Stimulated activated naive B cell treated with anti-CD40 and anti-IgM and Interleukin-4, amounts not matched to agents 10 μg/mL and 1 μg/mL and 100 μg/mL, for 72 hours (primary cell): ENCODE measurements at places on chromosomes 2 and 18.
A peak's percentile ranks its signal among the peaks of the same experiment; 100 is the strongest.

DNA sequence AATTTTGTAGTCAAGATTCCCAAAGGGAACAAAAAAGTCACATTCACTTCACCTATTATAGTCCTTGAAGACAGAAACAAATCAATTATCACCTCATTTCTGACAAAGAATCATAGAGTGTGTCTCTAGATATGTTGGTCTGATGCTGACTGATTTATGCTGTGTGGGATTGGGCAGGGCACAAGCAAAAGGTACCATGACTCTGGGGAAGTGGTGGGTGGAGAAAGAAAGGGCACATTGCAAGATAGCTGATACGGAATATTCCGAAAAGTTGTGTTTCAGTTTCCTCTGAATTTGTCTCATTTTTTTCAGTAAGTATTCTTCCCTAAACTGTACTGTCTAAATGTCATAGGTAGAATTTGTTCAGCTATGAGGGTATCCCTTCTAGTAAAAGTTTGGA is 268.0 kb downstream of the MREG start:
- no peak for DNase-seq
- no peak overlapping the region for H3K27ac ChIP-seq
- H3K27me3 ChIP-seq: peaks cover 5% of the 10 kb centered on the region
- peak overlapping the region; percentile 7 for H3K4me3 ChIP-seq
- no peaks in the 10 kb centered on the region for H3K4me1 ChIP-seq

GRCh38 chr2:5370158-5370557 is 322.0 kb upstream of the SOX11 start:
- H3K4me1 ChIP-seq: no peaks in the 10 kb centered on the region
- no peak overlapping the region for H3K27ac ChIP-seq
- no peak overlapping the region for H3K4me3 ChIP-seq

DNA sequence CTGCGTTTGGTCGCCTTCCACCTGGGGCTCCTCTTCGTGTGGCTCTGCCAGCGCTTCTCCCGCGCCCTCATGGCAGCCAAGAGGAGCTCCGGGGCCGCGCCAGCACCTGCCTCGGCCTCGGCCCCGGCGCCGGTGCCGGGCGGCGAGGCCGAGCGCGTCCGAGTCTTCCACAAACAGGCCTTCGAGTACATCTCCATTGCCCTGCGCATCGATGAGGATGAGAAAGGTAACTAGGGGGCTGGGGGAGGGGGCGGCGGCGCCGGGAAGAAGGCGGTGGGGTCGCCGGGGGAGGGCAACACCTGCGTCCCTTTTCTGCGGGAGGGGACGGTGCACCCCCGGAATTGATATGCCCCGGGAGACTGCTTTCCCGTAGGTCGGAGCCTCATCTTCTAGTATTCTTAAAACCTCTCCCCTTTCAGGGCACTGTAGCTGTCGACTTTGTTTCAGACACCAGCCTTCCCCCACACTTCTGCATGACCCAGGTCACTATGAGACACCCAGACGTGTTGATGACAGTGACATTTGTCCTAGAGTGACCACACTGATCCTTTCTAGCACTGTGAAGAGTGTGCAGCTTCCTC is 755 bp downstream of the SPAST start:
- DNase-seq: peak; percentile 10
- H3K4me1 ChIP-seq: peaks cover 38% of the 10 kb centered on the region
- peak overlapping the region; percentile 87 for H3K27ac ChIP-seq
- H3K27me3 ChIP-seq: no peaks in the 10 kb centered on the region
- peaks cover 3% of the 10 kb centered on the region for H3K36me3 ChIP-seq
- H3K4me3 ChIP-seq: peak overlapping the region; percentile 92

DNA sequence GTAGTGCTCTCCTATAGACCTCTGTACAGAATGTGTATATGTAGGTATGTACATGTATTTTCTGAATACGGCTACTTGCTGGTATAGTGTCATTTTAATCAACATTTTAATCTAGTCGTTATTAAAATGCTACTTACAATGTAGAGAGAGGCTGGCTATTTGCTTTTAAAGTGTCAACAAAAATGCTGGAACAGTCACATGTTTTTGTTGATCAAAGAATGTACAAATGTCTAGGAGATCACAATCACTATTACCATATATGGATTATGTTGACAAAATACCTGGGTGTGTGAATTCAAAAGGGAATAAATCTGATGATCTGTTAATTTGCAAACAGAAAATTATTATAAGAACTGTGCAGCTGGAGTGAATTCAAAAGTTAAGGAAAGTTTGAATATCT is 170.3 kb downstream of the CAMKMT start:
- H3K36me3 ChIP-seq: peaks cover 27% of the 10 kb centered on the region
- DNase-seq: no peak
- H3K4me1 ChIP-seq: peaks cover 6% of the 10 kb centered on the region
- no peak overlapping the region for H3K4me3 ChIP-seq
- H3K27ac ChIP-seq: no peak overlapping the region

GRCh38 chr2:63484901-63485300 is 103.4 kb downstream of the WDPCP start:
- H3K4me3 ChIP-seq: no peak overlapping the region
- no peak overlapping the region for H3K27ac ChIP-seq
- no peak for DNase-seq
- H3K36me3 ChIP-seq: peaks cover 9% of the 10 kb centered on the region

GRCh38 chr2:191950132-191950874 is 103.4 kb upstream of the CAVIN2 start:
- H3K36me3 ChIP-seq: no peaks in the 10 kb centered on the region
- no peaks in the 10 kb centered on the region for H3K27me3 ChIP-seq
- H3K4me1 ChIP-seq: no peaks in the 10 kb centered on the region
- H3K4me3 ChIP-seq: no peak overlapping the region

- peaks cover 13% of the 10 kb centered on the region for H3K4me1 ChIP-seq
- no peak overlapping the region for H3K27ac ChIP-seq
- no peak overlapping the region for H3K4me3 ChIP-seq
- peaks cover 3% of the 10 kb centered on the region for H3K36me3 ChIP-seq
- no peaks in the 10 kb centered on the region for H3K27me3 ChIP-seq
- DNase-seq: no peak
Observed at GRCh38 chr2:144595279-144595678, 75.4 kb upstream of the ZEB2 start.

GRCh38 chr2:158656492-158657229 is 138.5 kb upstream of the DAPL1 start:
- no peak overlapping the region for H3K4me3 ChIP-seq
- no peak for DNase-seq
- H3K27me3 ChIP-seq: no peaks in the 10 kb centered on the region
- peaks cover 6% of the 10 kb centered on the region for H3K36me3 ChIP-seq
- peaks cover 5% of the 10 kb centered on the region for H3K4me1 ChIP-seq

- no peaks in the 10 kb centered on the region for H3K27me3 ChIP-seq
- H3K27ac ChIP-seq: no peak overlapping the region
- DNase-seq: no peak
- no peaks in the 10 kb centered on the region for H3K4me1 ChIP-seq
Observed at GRCh38 chr18:26536032-26536431, 12.3 kb downstream of the KCTD1 start.

DNA sequence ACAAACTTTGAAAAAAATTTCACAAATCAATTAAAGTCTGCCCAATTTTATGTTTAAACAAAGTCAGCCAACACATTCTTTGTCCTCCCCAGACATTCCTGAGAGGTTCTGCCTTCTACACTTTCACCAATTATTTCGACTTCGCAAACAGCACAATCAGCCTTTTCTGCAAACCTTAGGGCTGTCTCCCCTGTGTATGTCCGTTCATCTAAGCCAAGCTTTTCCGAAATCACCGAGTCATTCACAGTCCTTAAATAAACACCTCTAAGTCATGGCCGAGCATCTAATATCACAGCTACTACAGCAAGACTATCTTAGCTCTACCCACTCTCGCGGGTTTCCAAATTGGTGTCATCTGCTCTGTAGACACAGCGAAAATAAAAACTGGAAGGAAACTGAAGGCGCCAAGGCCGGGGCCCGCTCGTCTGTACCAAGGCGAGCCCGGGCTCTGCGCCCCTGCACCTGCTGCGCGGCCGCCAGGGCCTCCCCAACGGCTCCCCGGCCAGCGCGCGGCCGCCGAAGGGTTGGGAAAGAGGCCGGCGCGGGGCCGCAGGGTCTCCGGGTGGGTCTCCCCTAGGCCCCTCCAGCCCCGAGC is 730 bp downstream of the ODC1 start:
- no peak for DNase-seq
- H3K36me3 ChIP-seq: peaks cover 26% of the 10 kb centered on the region
- peaks cover 23% of the 10 kb centered on the region for H3K4me1 ChIP-seq
- no peaks in the 10 kb centered on the region for H3K27me3 ChIP-seq
- peak overlapping the region; percentile 97 for H3K4me3 ChIP-seq

DNA sequence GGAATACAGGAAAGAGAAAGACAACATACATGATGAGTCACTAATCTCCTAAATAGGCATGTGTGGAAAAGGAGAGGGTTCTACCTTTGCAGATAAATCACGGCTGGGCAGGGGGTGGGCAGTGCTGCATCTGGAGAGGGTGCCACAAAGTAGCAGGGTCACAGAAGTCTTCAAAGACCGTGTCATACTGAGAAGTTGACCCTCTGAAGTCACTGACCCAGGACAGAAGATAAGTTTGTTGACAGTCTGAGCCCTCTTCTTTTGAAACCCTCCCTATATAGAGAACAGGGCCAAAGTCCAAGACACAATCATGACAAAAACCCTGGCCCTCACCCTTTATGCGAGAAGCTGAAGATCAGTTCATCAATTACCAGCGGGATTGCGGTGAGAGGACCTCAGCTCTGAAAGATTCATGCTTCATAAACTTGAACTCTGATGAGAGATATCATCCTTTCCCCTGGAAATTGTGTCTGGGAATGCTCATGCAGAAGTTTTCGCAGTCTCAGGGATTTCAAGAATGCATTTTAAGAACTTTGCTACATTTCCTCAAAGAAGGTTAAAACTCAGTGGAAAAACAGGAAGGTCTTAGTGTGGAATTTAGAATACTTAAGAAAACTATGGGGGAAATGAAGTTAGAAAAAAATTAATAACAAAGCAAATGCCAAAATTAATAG is 129.5 kb downstream of the FAM124B start:
- H3K27me3 ChIP-seq: peaks cover 7% of the 10 kb centered on the region
- no peak overlapping the region for H3K4me3 ChIP-seq
- no peaks in the 10 kb centered on the region for H3K36me3 ChIP-seq
- H3K4me1 ChIP-seq: no peaks in the 10 kb centered on the region

- DNase-seq: no peak
- no peaks in the 10 kb centered on the region for H3K27me3 ChIP-seq
- peaks cover 52% of the 10 kb centered on the region for H3K36me3 ChIP-seq
- H3K4me1 ChIP-seq: no peaks in the 10 kb centered on the region
- H3K27ac ChIP-seq: no peak overlapping the region
Observed at GRCh38 chr2:203418271-203418670, 90.1 kb downstream of the ABI2 start.

GRCh38 chr2:108943751-108944150 is 45.3 kb downstream of the EDAR start:
- DNase-seq: no peak
- H3K27ac ChIP-seq: no peak overlapping the region
- H3K36me3 ChIP-seq: no peaks in the 10 kb centered on the region

DNA sequence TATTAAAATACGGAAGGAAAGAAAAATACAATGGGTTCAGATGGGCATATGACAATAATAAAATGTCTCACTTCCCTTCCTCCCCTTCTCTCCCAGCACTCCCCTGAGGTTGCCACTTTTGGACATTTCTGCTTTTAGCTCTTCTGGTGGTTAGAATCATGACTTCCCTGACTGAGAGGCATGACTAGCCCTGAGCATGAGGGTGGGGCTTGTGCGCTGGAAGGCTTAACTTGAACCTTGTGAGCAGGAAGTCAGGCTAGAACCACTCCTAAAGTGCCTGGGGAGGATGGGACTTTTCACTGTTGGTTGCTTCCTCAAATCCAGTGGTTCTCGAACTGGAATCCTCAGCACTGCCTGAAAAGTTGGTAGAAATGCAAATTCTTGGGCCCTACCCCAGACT is 19.7 kb upstream of the ARHGAP25 start:
- H3K27me3 ChIP-seq: no peaks in the 10 kb centered on the region
- H3K4me1 ChIP-seq: peaks cover 90% of the 10 kb centered on the region
- H3K4me3 ChIP-seq: peak overlapping the region; percentile 65
- peak overlapping the region; percentile 95 for H3K27ac ChIP-seq
- peak; percentile 82 for DNase-seq

DNA sequence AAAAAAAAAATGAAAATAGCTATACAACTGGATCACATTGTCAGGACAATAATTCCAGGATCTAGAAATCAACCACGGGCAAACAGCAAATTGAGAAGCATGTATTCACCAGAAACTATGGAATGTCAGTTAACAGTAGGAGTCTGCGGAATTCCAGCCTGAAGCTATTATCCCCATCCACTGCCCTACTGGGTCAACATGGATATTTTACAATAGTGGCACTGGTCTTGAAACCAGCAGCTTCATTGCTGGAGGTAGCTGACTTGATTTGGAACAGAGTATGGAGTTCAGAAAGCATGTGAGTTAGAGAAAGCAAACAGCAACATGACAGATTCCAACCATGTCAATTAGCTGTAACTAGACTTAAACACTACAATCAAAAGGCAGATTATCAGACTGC is 55.7 kb upstream of the PDE1A start:
- H3K36me3 ChIP-seq: no peaks in the 10 kb centered on the region
- DNase-seq: no peak
- H3K27ac ChIP-seq: no peak overlapping the region
- no peaks in the 10 kb centered on the region for H3K27me3 ChIP-seq
- H3K4me3 ChIP-seq: no peak overlapping the region
- H3K4me1 ChIP-seq: no peaks in the 10 kb centered on the region

DNA sequence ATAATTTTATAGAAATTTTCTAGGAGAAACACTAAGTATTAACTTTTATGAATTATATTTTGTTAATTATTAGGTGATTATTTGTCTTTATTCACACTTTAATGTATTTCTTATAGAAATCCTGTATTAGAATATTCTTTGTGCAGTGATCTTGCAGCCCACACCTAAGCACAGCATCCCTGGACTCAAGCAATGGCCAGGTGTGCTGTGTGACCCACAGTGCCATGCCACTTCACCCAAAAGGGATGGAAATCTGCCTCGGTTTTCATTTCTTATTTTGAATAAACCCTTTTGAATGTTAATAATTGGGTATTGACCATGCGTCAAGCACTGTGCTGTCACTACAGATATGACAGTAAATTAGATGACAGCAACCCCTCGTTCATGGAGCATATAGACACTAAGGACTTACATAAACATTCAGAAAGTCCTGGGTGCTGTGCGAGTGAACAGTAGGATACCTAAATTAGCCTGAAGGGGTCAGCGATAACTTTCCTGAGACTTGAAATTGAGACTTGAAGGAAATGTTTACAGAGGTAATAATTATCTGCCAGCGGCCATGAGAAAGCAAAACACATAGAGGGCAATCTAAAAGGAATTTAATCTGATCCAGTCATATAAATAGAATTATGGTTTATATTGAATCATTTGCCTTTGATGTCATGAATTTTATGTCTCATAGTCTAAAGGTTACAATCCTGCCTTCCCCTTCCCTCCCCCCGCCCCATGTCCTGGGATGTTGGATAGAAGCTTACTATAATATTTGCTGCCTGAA is 52.7 kb upstream of the CALCRL start:
- DNase-seq: no peak
- H3K4me3 ChIP-seq: no peak overlapping the region
- H3K4me1 ChIP-seq: no peaks in the 10 kb centered on the region
- H3K36me3 ChIP-seq: no peaks in the 10 kb centered on the region
- H3K27me3 ChIP-seq: no peaks in the 10 kb centered on the region

DNA sequence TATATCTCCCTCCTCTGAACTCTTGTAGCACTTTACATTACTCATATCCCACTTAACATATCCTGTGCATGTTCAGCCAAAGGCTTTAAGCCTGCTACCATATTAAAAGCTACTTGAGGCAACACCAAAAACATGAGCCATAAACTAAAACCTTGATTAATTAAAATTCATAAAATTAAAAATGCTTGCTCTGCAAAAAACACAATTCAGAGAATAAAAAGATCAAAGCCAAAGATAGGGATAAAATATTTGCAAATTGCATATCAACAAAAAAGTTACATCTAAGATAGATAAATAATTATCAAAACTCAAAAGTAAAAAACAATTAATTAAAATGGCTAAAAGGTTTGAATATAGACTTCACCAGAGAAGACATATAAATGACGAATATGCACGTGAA is 495.4 kb upstream of the PIK3C3 start:
- no peak overlapping the region for H3K27ac ChIP-seq
- no peaks in the 10 kb centered on the region for H3K36me3 ChIP-seq
- no peaks in the 10 kb centered on the region for H3K4me1 ChIP-seq
- H3K4me3 ChIP-seq: no peak overlapping the region
